ENCODE measurements at places on chromosomes 11 and 22. TPM values are rescaled to one million over a fixed set of nuclear protein-coding genes. Genes with fewer than 3 reads are reported as not detected.

The CABP2 gene
- total RNA-seq = not detected

GRCh38 chr11:8720868-8721608 is 38.4 kb downstream of the RPL27A start:
- DNase-seq = no peak

- DNase-seq = no peak
These were observed 125.5 kb downstream of the BBOX1 start for GRCh38 chr11:27166130-27166529.

DNA sequence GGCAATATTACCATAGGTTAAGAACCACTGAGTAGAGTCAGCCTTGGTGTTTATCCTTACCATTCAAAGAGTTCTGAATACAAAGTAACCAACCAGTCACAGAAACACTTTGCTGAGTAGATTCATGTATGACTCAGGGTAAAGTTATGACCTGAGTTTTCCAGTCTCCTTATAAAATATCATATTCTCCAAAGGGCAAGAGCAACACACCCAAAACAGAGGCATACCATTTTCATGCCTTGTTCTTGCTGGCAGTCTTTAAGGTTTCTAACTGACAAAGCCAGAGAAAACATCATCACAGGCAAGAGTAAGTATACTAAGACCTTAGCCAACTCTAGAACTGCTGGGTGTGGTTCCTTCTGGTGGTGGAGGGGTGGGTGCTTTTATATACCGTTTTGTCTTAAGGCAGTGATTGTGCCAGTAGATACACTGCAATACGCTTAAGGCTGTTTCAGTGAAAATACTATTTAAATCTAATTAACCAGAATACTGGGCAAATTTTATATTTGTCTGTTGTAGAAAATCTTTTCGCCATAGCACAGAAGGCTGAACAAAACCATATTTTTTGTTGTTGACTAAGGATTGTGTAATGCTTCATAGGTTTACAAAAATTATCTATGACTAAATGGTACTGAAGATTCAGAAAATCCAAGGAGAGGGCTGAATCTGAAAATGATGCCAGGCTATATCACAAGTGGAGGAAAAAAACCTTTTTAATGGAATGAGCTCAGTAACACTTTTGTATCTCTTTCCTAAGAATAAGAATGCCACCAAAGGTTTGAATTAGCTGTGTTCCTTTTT is 3.0 kb downstream of the ATL3 start:
- no peak for DNase-seq

The SLC5A1 gene
- total RNA-seq = not detected

Data from activated CD4-positive, alpha-beta T cell treated with anti-CD3 and anti-CD28 coated beads, Interleukin-2, amount 10 ng/mL, durations not matched to agents 7 days and 5 days (primary cell).